ENCODE measurements at places on chromosomes 3 and 15.

GRCh38 chr15:83192742-83193141, 14.9 kb downstream of the HDGFL3 start:
- no peak for DNase-seq

DNA sequence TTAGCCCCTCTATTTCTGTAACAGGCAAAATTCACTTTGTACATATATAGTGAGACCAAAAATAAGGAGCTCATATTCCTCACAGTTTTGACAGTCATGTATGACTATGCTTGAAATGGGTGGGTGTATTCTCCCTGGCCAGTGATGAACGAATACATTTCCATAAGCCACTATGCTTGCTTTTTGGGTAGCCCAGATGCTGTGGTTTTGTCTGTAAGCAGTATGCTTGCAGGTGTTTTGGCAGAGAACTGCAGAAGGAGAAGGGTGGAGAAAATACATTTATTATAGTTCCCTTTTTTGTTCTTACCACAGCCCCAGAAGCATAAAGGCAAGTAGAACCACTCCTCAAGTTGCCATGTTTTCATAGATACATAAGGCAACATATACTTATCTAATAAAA, 131.2 kb downstream of the RBMS3 start:
- no peak for DNase-seq

- no peak for DNase-seq
Observed at GRCh38 chr3:146638718-146639117, 33.6 kb upstream of the PLSCR5 start.

GRCh38 chr3:104359546-104359945, 1007.2 kb upstream of the ALCAM start:
- DNase-seq, result no peak

DNA sequence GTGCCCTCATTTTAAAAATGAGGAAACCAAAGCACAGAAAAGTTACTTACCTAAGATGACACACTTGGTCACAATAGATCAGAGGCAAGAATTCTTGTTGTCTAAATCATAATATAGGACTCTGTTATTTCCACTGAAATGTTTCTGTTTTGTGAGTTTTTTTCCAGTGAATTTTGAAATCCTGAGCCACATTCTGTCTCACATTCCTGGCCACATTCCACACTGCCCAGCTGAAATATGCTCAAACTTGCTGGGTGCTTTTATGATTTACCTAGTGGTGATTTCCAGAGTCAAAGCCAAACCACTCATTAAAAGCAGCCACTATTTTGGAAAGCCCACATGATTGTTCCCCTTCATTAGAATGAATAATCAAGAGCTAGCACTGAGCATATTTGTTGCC, 82.3 kb upstream of the NPHP3 start:
- no peak for DNase-seq

DNA sequence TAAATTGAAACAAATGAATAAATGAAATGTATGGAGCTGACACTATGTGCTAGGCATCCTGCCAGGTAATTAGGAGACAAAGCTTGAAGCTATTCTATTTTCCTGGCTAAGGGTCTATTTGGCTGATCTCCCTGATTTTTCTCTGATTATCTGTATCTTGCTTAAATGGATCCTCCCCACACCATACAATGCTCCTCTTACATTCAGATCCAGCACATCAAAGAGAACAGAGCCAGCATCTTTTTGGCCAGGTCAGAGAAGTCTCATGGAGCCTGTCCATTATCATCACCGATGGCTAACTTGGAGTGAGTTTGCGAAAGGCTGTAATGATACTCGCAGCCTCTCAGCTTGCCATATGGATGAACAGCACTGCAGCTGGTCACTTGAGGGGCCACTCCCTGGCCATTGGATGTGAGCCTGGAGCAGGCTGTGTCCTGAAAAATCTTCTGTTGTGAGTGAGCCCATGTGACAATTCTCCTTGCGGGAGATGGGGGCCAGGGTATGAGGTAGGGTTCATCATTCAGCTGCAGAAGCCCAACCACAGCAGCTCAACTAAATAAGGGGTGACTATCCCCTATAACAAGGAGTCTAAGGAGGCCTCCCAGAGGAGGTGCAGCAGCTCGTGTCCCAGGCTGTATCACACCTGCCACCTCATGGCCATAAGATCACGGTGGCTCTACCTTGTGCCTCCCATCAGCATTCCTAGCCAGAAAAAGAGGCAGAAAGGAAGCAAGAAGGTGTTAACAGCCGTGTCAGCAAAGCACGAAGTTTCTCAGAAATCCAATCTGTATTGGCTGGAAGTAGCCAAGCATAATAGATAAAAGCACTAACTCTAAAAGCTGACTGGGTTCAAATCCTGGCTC, 69.3 kb upstream of the ST8SIA2 start:
- no peak for DNase-seq

GRCh38 chr15:98980899-98981228, 26.7 kb downstream of the PGPEP1L start:
- no peak for DNase-seq

DNA sequence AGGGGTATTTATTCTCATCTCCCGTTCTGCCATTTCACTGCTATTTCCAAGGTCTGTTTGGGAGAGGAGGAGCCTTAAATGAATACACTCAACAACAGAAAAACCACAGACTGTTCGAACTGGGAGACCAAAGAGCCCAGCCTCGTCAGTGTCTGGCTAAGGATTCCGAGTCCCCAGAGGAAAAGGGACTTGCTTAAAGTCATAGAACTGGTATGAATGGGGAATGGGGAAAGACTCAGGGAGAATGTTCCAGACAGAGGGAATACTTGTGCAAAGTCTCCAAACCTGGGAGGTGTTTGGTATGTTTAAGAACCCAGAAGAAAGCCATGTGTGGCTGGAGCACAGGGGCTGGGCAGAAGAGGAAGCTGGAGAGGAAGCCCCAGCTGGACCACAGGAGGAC, 46.9 kb downstream of the FAM43A start:
- no peak for DNase-seq

DNA sequence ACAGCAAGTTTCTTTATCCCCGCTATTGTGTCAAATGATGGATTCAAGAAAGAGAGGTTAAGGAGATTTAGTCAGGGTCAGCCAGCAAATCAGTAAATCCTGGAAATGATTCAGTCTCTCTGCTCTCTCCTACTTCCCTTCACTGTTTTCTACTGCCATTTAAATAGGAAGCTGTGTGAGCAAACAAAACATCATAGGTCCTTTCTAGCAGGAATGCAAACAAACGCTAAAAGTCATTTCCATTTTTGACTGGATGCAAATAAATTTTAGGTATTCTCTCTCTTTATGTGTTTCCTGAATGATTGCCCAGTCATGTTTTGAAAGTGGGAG, 299.4 kb upstream of the RORA start:
- DNase-seq, result no peak

DNA sequence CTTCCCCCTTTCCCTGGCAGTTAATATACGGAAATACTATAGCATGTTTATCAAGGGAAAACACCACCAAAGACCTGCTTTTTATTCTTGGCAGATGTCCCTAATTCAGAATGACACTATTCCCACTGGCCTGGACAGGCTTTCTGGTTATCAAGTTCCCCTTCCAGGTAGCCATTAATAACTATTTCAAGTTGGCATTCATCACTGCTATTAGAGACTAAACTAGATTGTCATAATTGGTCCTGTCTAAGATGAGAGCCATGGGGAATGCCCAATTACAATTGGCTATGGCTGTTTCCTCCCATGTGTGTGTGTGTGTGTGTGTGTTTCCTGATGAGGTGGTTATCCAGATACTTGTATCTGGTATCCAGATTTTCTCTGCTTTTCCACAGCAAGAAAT, 608.1 kb downstream of the SQOR start:
- DNase-seq, result no peak

GRCh38 chr15:65286069-65286703, 497 bp downstream of the PARP16 start:
- DNase-seq, result no peak

- no peak for DNase-seq
Observed at GRCh38 chr15:69480932-69481331, 28.3 kb downstream of the RPLP1 start.

DNA sequence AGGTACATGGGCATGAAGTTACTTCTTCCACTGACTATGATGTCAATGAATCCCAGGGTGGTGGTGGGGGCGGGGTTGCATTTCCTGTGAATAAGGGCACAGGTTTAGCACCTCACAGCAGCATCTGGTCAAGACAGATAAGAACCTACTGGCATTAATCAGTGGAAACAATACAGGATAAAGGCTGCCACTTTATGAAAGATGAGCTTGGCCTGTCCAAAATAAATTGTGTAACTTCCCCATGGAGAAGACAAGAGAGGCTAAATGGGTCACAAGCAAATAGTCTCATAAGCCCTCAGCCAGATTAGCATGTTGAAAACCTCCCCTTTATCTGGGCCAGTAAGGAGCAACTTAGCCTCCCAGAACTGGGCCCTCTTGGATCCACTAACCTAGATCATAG, 27.4 kb upstream of the PLSCR2 start:
- no peak for DNase-seq

DNA sequence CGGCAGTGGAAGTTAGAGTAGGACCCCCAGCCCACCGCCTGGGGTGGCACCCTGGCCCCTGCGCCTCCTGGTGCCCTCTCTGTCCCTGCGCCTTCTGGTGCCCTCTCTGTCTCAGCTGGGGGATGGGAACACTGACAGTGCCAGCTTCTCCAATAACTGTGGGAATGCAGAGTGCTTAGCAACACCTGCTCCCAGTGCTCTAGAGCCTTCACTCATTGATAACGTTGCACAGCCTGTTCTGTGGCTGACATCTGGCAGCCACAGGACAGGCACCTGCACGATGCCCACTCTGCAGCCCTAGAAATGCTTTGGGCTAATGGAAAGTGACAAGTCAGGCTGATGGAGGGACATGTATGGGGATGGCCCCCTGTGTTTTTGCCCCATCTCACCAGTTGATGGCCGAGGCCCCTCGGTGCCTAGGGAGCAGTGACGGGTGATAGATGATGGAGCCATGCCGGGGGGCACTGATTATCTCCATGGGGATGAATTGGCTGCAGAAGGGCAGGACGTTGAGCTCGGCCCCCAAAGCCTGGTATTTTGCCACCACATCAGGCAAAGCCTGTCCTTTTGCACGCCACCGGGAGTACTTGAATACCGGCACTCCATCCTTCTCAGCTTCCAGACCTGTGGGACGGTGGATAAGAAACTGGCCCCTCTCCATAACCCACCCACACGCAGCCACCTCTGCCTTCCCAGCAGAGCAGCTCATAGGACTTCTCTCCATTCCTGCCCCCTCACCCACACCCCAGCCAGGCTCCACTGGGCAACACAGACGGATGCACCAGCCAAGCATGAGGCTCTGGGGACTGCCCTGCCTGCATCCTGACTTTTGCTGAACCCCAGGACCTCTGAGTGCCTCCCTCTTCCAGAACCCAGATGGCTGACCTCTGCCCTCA, 22.1 kb downstream of the ALDH1L1 start:
- no peak for DNase-seq

- DNase-seq, result no peak
Observed at GRCh38 chr3:178949896-178950295, 121.7 kb downstream of the ZMAT3 start.

GRCh38 chr3:32596909-32597369, 26.3 kb upstream of the DYNC1LI1 start:
- DNase-seq, result no peak

DNA sequence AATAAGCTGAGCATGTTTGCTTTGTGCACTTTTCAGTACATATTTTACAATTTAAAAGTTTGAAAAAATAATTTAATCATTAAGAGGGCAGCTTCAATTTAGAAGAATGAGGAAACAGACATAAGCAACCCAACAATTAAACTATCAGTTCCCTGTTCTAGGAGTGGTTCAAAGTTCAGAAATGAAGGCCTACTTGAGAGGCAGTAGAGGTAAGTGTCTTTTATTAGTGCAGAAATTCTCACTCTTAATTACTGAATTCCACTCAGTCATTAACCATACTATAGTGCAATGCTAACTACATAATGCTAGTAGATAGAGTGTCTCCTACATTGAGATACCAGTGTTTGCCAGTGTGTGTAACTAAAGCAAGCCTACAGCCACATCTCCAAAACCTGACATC, 73.1 kb downstream of the TNIK start:
- DNase-seq, result no peak

- DNase-seq, result no peak
Observed at GRCh38 chr15:58505581-58505980, 73.8 kb downstream of the LIPC start.

DNA sequence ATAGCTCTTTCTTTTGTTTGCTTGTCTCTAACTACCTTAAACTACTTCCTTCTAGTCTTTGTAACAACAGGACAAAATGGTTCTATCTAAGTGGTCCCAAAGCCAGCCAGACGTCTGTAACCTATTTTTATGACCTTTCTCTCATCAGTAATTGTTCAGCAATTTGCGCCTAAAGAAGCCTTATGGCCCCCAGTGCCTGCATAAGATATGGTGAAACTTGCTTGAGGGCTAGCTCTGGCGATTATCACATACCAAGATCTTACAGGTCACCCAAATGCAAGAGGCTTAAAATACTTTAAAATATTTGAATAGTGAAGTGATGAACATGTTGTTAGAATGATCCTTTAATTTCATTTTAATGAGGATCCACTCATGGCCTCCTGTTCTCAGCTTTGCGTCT, 369.4 kb downstream of the SOX2 start:
- no peak for DNase-seq

- peak; percentile 10 for DNase-seq
Observed at GRCh38 chr3:126983653-126984390, 907 bp downstream of the PLXNA1 start.

Measured in stimulated activated CD4-positive, alpha-beta T cell treated with anti-CD3 and anti-CD28 coated beads, Interleukin-4, amount 100 ng/mL, for 48 hours (primary cell).